Cortex of kidney (tissue), 1 donor: ENCODE measurements at places on chromosomes 6 and 20.

- no peak for DNase-seq
These were observed 23.0 kb downstream of the LATS1 start for GRCh38 chr6:149694921-149695320.

- DNase-seq, result no peak
These were observed 73.7 kb downstream of the EDN1 start for GRCh38 chr6:12363651-12364381.

DNA sequence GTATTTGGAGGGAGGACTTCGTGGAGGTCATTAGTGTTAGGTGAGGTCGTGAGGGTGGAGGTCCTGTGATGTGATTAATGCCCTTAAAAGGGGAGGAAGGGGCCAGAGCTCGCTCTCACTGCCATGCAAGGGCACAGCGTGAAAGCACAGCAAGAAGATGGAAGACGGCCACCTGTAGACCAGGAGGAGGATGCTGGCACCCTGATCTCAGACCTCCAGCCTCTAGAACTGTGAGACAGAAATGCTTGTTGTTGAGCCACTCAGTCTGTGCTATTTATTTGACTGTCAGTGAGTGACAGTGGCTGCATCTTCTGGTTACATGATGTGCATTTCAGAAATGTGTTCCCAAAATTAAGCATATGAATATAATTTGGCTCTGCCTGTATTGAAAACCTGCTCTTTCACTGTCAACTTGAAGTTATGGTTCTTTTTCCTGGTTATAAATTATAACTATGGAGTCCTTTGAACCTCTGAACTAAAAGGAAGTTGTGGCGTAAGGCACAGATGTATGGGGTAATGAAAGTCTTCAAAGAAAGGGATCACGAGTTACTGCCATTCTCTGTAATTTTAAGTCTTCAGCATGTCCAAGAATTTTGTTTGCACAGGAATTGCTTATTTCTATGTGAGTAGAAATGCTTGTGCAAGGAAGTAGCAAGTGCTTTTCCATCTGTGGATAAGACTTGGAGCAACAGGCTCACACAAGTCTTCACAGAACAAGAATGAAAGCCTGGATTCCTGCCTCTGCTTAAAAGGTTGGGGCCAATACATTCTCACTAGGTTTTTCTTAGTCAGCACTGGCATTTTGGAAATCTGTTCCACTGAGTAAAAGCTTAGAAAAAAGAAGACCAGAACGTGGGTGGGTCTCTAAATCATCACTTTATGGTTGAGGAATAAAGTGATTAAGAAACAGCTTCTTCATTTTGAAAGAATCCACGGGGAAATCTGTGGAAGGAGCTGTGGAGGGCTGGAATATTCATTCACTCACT is 10.3 kb downstream of the PPP1R14C start:
- no peak for DNase-seq

GRCh38 chr6:105607636-105608621 is 205.0 kb upstream of the PREP start:
- no peak for DNase-seq

DNA sequence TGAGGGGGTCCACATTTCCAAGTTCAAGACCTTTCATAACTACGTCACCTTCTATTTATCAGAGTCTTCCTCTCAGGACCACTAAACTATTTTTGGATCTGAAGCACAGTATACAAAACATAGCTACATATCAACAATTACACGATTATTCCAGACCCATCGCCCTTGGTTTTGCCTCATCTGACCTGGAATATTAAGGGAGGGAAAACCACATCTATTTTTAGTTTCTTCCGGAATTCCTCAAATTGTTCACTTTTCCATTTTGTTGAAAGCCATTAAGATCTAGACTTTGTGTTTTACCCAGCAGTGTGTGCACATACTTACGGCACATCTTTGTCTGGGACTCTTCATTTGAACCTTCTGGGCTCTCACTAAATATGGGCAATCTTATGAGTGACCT is 12.0 kb upstream of the ADGRF5 start:
- no peak for DNase-seq

- DNase-seq, result no peak
These were observed 29.1 kb upstream of the SGK1 start for GRCh38 chr6:134346932-134347545.

GRCh38 chr6:148573922-148574321 is 172.9 kb upstream of the UST start:
- DNase-seq, result no peak

DNA sequence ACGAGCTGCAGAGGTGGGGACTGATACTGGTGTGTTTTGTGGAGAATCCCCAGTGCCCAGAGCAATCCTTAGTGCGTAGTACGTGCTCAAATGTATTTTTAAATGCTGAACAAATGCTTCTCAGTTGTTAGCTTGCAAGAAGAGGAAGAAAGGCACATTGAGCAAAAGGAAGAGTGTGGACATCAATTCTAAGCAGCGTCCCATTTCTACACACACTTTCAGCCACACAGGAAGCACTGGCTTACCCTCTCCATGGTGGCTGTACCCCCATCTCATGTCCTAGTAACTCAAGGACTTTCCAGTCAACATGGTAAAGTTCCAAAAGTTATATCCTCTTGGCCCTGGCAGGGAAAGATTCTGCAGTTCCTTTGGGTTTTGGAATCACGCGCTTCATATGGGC is 98.8 kb upstream of the NXT1 start:
- DNase-seq, result no peak

DNA sequence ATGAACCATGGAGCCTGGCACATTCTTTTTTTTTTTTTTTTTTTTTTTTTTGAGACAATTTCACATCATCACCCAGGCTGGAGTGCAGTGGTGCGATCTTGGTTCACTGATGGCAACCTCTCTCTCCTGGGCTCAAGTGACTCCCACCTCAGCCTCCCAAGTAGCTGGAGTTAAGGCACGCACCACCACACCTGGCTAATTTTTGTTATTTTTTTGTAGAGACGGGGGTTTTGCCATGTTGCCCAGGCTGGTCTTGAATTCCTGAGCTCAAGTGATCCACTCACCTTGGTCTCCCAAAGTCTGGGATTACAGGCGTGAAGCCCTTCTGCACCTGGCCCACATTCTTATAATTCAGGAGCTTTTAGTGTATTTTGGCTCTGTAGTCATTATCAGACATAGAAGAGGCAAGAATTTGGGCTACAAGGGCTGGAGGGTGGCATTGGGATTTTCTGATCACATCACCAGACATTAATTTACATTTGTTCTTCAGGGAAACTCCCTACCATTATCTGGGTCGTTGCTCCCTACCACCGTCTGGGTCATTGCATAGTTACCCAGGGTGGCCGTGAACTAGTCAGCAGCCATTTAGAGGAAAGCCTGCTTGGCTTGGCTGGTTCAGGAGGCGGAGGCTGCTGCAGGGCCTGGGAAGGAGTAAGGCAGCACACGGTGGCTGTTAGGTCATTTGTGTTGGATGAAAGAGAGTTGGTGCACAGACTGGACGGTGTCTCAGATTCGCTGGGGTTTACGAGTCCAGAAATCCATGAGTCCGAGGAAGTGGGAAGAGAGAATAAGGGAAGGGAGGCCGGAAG is 17.6 kb downstream of the ARID1B start:
- DNase-seq, result no peak

- no peak for DNase-seq
These were observed 88.3 kb upstream of the HTR1E start for GRCh38 chr6:86848986-86849385.

- DNase-seq, result no peak
These were observed 23.8 kb downstream of the SLCO4A1 start for GRCh38 chr20:62665826-62666735.
